NCI-H2081 treated with DMSO at 0.1 percent for 48 hours (cell line): ENCODE measurements at places on chromosomes 6 and 20.

DNA sequence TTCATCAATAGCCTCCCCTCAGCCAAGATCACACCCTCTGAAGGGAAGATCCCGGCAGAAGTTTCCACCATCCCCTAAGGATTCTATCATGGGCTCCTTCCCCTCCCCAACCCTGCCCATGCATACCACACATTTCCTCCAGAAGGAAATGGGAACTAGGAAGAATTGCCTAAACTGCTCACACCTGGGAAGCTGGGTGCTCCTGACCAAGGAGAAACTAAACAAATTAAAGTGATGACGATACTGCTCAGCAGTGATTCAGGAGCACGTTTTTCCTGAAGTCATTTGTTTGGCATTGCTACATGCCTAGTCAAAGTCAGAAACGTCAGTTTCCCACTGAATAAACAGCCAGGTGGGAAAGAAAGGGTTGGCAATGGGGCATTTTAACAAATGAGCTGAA lies 136.1 kb upstream of the CDYL start:
- no peak for DNase-seq

DNA sequence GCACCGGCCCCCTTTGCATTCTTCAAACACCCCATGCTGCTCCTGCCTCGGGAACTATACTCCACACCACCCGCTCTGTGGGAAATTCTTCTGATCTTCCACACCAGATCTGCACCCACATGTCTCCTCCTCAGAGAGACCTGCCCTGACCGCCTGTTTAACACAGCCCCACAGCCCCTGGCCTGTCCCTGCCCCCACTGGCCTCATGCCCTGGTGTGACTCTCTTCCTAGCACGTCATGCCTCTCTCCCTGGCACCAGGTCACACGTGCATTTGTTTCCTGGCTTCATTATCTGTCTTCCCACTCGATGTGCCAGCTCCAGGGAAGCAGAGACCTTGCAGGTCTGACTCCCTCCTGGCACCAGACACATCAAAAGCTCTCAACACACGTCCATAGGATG lies 79.6 kb downstream of the ANKRD60 start:
- no peak for DNase-seq

DNA sequence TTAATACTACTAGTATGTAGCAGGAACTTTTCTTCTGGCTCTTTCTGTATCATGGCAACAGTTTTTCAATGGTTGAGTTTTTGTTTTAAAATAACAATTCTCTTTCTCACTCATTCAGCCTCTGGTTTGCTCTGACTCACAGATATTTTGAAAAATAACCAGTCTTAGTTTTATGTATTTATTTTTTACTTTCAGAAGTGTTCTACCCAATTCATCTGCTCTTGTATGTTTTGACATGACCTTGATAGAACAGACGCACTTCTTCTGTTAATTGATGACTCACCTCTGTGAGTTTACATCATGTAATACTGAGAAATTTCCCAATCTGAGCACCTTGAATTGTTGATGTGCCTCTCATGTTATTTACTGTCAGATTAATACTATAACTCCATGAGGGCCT lies 178.9 kb downstream of the SASH1 start:
- no peak for DNase-seq

GRCh38 chr6:151191527-151191926 lies 48.2 kb upstream of the AKAP12 start:
- peak; percentile 32 for DNase-seq

DNA sequence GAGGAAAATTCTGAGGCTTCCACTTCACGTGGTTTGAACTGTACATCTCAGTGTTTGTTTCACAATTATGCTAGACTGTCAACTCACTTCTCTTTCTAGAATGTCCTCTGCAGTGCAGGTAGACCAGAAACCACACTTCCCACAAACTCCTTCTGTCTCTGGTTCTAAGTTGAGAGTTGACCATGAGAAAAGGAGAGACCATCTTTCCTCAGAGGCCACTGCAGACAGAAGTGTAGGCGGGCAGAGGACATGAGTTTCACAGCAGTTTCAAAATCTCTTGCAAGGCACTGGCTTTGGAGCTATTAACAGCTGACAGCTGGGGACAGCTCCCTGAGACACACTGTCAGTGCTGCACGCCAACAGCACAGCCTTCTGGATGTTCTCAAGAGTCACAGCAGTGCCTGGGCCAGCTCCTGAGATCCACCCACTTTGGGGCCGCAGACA lies 55.4 kb upstream of the MOXD1 start:
- DNase-seq = no peak

GRCh38 chr6:121321282-121321681 lies 13.0 kb downstream of the TBC1D32 start:
- DNase-seq = no peak

DNA sequence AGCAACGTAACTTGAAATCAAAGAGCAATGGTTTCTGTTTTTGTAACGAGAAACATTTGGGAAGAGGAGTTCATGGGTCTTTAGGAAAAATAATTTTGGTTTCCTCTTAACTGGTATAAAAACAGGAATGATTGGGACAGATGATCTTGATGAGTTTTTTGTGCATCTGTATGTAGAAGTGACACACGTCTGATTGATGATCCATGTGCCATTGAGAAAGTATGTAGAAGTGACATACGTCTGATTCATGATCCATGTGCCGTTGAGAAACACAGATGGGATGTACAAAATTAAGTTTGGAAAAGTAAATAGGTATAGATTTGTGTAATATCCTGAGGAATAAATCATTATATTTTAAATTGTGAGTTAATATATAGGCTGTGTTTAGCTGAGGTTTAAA lies 2.1 kb downstream of the KIAA1586 start:
- no peak for DNase-seq

DNA sequence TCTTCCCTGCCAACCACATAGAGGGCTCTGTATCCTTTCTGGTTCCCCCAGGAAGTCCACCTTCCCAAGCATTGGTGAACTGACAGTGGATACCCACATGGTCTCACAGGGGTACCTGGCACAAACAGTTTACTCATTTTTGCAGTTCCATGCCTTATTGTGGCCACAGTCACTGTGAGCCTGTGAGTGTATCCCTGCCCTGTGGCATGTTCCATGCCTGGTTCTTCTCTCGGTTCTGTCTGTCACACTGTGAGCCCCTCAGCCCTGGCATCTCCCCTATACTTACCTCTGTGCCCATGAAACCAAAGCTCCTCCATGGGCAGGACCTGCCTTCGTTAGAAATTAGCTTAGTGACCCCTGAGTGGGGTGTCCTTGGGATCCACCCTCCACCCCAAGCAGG lies 107.8 kb downstream of the TOX2 start:
- no peak for DNase-seq

GRCh38 chr20:32078791-32079190 lies 26.7 kb downstream of the HCK start:
- DNase-seq = no peak

GRCh38 chr6:17650656-17651309 lies 50.7 kb downstream of the FAM8A1 start:
- no peak for DNase-seq

DNA sequence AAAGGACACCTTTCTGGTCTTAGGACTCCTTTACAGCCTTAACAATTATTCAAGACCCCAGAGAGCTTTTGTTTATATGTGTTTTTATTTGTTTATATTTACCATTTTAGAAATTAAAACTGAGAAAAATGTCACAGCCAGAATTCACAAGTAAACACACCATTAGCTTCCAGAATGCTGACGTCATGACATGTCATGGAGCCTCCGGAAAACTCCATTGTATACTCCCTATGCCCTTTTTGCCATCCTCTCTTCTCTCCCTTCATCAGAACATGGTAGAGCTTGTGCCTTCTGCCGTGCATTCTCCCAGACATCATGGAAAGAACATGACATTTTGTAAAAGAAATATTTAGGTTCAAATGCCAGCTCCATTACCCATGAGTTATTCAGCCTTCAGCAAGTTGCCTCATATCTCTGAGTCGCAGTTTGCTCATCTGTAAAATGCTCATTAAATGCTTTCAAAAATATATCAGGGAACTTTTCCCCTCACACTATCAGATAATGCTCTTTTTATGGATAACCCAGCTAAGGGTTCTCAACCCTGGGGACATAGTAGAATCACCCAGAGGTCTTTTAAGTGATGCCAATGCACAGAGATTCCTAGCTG lies 27.8 kb downstream of the TNFAIP3 start:
- DNase-seq = no peak

DNA sequence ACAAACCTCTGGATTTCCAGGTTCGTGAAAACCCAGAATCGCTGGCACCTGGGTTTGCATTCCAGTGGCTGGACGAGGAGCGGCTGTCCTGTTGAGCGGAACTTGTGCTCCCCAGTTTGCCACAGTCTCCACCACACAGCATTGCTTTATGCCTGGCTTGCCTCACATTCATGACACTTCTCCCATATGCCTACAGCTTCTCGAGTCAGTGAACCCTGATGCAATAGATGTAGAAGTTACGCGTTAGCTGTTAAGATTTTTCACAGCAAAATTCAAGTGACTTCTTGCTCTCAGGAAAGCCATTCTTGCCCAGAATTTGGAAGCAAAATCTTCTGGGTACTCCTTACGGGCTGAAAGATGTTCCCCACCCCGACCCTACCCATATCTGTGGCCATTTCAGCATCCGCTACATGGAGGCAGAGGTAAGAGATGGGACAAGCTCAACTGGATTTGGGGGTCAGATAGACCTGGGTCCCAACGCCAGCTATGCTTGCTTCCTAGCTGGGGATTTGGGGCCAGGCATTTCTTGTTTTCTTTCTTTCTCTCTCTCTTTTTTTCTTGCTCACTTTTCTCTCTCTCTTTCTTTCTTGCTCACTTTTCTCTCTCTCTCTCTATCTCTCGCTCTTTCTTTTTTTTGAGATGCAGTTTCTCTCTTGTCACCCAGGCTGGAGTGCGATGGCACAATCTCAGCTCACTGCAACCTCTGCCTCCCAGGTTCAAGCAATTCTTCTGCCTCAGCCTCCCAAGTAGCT lies 12.4 kb upstream of the GDAP1L1 start:
- no peak for DNase-seq

DNA sequence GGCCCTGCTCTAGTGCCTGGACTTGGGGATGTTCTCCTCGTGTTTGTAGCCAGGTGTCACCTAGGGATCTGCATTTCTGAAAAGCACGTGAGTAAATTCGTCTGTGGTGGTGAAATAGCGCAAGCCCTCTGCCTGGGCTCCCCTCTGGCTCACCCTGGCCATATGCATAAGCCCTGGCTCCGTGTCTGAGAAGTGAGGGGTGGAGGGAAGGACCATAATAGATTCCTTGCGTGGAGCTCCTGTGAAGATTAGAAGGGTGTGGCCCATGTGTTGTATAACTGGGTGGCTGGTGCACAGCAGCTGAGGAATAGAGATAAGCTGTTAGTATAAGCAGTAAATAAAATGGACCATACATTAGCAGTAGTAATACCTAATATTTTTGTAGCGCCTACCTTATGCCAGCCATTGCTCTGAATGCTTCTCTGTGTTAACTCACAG lies 4.8 kb downstream of the BCAS1 start:
- no peak for DNase-seq

DNA sequence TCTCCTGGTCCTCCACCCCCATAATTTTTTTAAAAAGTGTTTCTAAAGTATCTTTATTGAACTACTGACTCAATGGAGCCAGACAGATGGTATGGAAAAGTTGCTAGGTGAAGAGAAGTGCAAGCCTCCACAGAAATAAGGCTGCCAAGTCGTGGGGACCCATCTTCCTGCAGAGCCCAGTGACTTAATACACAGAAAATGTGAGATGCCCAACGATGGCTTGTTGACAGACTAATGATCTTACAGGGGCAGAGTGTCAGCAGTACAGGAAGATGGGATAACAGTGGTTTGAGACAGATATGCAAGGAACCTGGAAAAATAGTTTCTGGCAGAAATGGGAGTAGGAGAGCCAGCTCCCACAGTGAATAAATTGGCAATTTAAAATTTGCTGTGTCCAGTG lies 43.3 kb downstream of the FYN start:
- no peak for DNase-seq

DNA sequence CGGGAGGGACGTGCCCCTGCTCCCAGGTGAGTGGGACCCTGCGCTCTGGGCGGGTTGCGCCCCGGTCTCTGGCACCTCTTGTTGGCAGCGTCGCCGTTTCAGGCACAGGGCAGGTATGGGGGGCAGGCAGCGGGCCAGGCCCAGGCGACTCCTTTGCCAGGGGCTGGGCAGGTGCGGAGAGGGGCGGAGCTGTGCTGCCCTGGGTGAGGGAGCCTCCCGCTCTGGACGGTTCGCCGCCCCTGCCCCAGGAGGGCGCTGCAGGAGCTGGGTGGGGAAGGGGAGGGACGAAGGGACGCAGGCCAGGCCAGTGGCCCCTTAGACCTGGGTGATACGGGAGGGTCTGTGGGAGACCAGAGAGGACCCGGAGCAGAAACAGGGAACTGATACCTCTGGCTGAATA lies 663.9 kb upstream of the DEFB115 start:
- no peak for DNase-seq

DNA sequence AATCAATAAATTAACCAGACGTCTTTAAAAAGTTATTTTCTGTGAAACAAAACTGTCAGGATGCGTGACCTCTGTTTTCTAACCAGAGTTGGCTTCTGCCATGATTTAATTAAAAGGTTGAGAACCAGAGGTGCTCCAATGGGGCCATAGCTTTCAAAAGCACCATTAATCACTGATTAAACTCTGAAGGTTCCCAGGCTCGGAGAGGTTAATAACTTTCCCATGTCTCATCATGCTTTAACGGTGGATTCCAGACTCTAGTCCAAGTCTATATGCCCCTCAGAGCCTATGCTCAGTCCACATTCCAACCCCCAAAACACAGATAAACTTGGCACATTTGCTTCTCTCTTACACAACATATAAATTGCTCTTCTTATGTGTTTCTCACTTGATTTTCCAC lies 95.5 kb downstream of the SNAP91 start:
- DNase-seq = no peak

GRCh38 chr6:167970230-167970629 lies 27.2 kb upstream of the KIF25 start:
- DNase-seq = no peak

DNA sequence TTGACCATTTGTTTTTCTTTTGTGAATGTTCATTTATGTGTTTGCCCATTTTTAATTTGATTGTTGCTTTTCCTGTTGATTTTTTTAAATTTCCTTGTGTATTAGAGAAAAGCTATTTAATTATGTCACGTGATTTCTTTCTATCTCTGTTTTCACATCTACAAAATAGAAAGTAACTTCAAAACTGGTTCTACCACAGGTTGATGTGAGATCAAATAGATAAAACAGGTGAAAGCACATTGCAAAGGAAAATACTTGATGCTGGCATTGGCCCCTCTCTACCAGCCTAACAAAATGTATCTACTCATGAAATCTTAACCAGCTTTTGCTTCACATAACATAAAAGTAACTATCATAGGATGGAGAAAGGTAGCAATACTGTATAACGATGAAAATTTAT lies 129.2 kb downstream of the TMEM242 start:
- DNase-seq = no peak

DNA sequence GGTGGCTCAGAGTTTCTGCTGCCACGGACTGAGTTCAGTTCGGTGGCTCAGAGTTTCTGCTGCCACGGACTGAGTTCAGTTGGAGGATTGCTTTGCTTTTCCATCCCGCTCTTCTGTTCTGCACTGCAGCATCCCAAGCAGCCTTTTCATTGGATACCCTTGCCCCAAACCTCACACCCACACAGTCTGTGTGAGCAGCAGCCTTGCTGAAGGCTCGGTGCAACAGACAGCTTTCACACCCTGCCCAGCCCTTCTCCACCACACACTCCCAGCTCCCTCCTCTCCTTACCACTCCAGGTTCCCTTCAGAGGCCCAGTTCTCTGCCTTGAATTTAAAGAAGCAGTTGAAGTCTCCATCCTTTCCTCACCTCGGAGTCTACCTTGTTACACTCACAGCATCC lies 52.5 kb upstream of the CHD6 start:
- DNase-seq = no peak

GRCh38 chr6:104162036-104162669 lies 697.6 kb downstream of the HACE1 start:
- no peak for DNase-seq
